ENCODE measurements at places on chromosomes 7 and 10.

DNA sequence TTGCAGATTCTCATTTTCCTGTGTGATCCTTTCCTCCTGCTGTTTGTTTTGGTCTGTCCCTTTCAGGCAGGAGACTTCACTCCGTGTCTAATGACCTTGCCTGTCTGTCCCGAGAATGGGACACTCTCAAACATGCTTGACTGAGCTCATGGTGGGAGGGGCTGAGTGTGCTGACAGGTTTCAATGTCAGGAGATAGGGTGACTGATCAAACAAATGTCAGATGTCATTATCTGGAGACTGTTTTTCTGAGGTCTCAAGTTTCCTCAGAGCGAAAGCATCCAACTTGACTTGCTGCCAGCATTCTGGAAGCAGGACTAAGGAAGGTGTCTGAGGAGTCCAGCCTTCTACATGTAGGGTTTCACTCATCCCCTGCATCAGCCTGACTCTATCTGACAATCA, 228.8 kb upstream of the KIAA1217 start:
- no peak for DNase-seq

DNA sequence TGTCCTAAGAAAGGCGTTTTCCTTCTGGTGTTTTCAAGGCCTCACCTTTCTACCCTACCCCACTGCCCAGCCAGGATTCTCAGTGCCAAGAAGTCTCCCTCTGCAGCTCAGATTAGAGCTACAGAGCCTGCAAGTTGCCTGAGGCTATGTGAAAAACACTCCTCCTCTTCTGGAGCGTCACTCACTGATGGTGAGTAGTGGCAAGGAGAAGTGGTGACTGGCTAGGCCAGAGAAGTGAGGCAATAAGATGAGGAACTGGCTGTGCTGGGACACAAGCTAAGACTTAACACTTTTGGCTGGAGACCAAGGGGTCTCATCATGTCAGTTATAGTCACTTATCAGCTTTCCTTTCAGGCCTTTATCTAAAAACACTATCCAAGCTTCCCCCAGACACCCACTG, 86.7 kb upstream of the PRKAR2B start:
- DNase-seq, result no peak

- no peak for DNase-seq
Observed at GRCh38 chr10:106716381-106716780, 448.1 kb downstream of the SORCS1 start.

GRCh38 chr7:101164071-101164840, 1.1 kb downstream of the VGF start:
- DNase-seq, result no peak

DNA sequence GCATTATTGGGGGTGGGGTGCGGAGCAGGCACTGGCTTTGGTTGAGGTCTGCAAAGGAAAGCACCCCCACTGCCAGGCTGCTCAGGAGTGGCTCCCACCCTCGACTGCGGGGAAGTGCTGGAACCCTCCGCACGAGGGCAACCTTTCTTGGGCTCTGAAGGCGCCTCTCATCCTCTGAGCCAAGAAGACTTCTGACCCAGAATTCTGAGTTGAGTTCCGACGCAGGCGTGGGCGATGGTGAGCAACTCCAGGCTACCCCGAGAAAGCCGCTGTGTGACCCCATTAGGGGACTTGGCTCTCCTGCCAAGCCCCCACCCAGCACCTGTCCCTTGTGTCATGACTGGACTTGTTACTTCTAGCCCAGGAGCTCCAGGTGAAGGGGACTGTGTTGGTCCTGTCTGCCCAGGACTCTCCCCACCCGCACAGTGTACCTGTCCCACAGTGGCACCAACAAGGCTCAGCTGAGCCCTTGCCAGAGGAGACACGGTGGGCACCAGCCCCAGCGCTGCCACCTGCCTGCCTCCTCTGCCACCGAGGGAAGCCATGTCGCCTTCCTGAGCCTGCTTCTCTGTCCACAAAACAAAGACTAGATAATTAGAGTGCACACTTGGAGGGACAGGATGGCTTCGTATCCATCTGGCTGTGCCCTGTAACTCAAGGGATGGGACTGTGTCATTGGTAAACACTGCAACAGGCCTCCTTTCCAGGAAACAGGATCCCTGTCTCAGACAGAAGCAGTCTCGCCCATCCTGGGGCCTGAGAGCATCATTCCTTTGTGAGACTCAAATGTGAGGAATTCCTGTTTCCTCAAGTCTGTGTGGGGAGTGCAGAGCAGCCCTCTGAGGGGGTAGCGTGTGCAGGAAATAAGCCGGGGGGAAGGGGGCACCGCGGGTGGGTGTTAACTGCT, 128.8 kb downstream of the LHPP start:
- no peak for DNase-seq

- DNase-seq, result no peak
Observed at GRCh38 chr10:67657775-67658174, 38.2 kb downstream of the CTNNA3 start.

DNA sequence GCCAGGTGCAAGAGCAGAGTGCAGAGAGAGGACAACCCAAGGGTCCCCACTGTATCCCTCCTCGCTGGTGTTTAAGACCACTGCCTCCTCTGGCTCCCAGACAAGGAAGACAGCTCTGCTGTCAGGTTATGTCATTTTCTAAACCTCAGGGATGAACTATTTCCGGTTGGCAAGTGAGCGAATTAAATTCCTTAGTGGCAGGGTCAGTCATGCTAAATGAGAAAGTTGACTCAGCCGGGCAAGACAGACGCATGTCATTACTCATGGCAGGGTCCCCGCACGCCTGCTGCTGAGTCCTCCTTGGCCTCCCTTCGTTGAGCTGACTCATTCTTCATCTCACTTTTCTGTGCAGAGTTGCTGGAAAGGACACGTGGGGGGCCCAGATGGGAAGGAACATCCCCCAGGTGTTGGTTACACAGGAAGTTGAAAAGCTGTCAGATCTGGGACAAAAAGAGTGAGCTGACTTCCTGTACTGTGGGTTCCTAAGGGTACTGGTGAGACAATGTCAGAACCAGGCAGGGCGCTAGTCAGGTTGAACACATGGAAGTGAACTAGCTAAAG, 47.1 kb upstream of the UCN3 start:
- no peak for DNase-seq

DNA sequence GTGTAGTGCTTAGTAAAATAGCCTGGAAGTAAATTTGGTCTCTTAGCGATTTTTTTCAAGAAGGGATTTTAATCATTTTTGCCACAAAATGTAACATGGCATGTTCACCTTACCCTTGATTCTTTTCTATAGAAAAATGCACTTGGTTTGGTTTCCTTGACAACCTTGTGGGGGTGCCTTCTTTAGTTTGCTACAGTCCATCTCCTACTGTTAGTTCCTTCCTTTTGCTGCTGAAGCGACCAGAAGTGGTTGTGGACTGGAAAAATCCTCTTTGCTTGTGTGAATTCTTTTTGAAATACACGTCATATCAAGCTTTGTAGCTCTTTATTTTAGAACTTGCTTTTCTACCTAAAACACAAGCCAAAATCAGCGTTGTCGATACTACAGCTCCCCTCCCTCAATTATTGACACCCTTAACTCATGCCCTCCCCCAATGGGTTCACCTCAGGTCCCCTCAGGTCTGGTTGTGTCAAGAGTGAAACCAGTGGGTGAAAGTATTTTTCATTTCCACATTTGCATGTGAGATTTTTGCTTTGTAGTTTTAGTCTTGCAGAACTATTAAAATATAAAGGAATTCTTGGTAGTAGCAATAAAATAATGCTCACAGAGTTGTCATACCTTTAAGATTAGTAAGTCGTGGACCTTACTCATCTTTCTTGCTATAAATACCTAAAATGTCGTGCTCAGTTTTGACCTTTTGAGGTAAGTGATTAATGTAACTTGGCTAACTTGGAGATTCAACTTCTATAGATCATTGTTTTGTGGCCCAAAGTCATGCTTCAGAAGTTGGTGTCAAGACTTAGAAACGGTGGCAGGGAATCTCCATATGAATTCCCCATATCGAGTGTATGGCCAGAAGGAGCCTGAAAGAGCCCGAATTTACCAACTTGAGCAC, 1.5 kb downstream of the ACTR3B start:
- DNase-seq, result no peak

DNA sequence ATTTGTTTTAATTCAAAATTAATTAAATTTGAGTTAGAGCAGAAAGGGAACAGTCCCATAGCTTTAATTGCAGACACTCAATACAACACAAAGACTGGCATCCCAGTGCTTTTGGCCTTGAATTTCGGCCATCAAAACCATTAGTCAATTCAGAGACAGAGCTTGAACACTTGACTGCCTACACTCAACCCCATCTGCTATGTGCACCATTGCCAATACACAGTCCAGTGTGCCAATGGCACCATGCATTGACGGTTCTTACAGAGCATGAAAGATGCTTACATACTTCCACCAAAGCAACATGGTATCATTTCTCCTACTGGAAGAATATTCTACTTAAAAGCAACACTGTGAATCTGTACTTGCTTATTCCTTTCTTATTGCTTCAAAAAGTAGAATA, 43.6 kb upstream of the LRRTM3 start:
- DNase-seq, result no peak

GRCh38 chr10:114207349-114207748, 28.2 kb downstream of the TDRD1 start:
- DNase-seq, result no peak

DNA sequence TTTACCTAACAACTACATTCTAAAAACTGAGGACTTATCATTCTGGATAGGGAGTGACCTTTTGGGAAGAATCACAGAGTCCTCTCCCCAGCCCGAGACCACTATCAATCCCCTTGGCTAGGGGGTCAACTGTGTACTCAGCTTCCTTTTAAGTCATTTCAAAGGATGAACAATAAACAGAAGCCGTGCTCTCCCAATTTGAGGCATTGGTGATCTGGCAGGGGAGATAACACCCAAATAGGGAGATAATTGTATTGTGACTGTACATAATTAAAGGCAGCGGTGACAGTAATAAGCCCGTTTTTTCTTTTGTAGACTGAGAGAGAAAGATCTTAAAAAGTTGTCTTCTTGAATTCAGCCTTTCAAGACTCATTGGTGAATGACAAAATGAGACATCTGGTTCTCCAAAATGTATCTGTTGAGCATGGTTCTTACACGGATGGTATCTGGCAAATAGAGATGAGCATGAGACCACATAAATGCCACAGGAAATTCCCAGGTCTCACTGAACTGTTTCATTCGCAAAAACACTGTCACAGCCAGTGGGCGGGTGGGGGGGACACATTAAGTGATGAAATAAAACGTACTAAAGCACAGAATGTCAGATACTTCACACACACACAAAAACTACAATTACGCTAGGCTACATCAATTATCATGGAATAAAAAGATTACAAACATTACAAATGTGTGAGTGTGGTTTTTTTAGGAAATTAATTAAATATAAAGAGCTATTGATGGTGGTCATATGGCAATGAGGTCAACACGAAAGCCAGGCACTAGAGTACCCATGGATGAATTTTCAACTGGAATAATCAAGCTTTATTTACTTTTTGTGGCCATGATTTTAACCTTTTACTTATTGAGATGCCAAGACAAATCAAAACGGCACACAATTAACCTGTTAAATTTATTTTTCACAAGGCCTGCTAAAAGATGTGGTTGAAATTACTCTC, 108.4 kb downstream of the HIPK2 start:
- DNase-seq, result no peak

- no peak for DNase-seq
Observed at GRCh38 chr7:106679153-106679931, 18.4 kb upstream of the CCDC71L start.

- DNase-seq, result no peak
Observed at GRCh38 chr10:79149662-79150443, 81.1 kb downstream of the ZMIZ1 start.

DNA sequence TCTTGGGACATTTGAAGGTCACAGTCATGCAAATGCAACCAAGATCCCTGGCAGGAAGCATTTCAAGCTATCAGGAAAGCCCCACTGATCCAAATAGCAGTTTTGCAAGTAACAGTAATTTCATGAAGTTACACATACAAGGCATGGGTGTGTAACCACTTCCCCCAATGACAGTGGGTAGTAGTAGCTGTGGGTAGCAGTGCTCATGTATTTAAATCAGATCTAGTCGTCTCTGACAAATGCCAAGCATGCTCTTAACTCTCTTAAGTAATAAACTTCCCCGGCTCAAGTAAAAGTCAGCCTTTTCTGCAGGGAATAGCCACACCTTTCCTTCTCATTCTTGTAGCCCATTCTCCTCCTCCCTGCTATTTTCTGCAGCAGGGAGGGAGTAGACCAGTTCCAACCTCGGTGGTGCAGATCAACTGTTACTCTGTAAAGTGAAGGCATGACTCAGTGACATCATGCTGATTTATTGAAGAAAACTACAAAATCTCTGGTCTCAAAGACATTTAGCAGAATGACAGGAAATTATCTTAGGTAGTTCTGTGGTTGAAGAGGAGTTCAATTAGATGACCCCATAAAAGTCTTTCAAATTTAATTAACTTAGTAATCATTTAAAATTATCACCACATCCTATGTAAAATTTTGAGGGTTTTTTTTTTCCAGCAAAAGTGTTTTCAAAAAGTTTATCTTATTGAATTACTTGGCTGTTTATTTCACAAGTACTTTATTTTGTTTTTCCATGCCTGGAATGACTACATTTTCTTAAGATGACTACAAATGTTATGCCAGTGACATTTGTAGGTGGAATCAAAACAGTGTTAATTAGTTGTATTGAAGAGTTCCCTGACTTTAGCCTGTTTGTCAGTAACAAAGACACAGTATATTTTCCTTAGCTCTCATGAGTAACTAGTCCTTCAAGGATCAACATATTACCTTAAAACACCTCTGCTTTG, 568.3 kb downstream of the INHBA start:
- no peak for DNase-seq

DNA sequence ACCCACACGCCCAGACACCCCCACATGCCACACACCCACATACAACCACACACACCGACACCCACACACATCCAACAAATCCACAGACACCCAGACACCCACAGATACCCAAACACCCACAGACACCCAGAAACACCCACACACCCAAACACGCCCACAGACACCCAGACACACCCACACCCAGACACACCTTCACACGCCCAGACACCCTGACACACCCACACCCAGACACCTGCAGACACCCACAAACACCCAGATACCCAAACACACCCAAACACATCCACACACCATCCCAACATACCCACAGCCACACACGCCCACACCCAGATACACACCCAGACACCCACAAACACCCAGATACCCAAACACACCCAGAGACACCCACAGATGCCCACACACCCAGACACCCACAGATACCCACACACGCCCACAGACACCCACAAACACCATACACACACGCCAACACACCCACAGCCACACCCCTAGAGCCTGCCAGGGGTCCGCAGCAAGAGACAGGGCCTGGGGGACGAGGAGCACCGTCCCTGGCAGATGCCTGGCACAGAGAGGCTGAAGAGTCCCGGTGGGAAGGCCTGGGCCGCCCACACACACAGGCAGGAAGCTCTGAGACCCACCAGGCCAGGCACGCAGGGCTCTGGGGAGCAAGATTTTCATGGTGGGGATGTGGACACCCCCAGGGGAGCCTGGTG, 28.5 kb downstream of the CYP2W1 start:
- DNase-seq, result no peak

- no peak for DNase-seq
Observed at GRCh38 chr7:151322906-151323305, 18.7 kb upstream of the NUB1 start.

GRCh38 chr7:38678698-38679054, 47.5 kb upstream of the AMPH start:
- DNase-seq, result no peak
